Stimulated activated CD8-positive, alpha-beta memory T cell treated with anti-CD3 and anti-CD28 coated beads, Interleukin-4, amount 100 ng/mL, for 1 hour (primary cell): ENCODE measurements at places on chromosomes 5 and 9.

- no peak for DNase-seq
These were observed 4.9 kb downstream of the NPDC1 start for GRCh38 chr9:137041124-137041523.

GRCh38 chr9:7967851-7968250 lies 168.3 kb upstream of the DMAC1 start:
- DNase-seq: no peak

GRCh38 chr5:141094481-141095262 lies at the start of gene PCDHB2:
Gene PCDHB2, plus strand, starts transcription at chr5:141094615. Its CDS starts 176 bp downstream, at chr5:141094791.
- DNase-seq: no peak

- no peak for DNase-seq
These were observed 1271.6 kb downstream of the CDH12 start for GRCh38 chr5:21581508-21581907.

GRCh38 chr5:56433039-56433617 lies 200.0 kb upstream of the ANKRD55 start:
- DNase-seq: no peak

- no peak for DNase-seq
These were observed 9.4 kb downstream of the GABRA1 start for GRCh38 chr5:161857358-161857757.

DNA sequence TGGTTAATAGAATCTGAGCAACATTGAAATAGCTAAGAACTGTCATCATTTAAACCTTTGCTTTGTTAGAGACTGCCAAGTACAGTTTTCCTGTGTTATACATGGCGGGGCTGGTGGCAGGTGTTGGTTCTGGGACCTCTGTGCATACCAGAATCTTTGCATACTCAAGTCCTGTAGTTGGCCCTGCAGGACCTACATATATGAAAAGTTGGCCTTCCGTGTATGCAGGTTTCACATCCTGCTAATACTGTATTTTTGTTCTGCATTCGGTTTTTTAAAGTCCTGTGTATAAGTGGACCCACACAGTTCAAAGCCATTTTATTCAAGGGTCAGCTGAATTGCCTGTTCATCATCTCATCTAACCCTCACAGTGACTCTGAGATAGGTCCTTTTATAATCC lies 36.4 kb downstream of the LARP1 start:
- no peak for DNase-seq

- no peak for DNase-seq
These were observed 3.8 kb downstream of the NDST1 start for GRCh38 chr5:150511578-150512367.

- DNase-seq: no peak
These were observed 114.5 kb downstream of the MTRR start for GRCh38 chr5:7983433-7983832.

DNA sequence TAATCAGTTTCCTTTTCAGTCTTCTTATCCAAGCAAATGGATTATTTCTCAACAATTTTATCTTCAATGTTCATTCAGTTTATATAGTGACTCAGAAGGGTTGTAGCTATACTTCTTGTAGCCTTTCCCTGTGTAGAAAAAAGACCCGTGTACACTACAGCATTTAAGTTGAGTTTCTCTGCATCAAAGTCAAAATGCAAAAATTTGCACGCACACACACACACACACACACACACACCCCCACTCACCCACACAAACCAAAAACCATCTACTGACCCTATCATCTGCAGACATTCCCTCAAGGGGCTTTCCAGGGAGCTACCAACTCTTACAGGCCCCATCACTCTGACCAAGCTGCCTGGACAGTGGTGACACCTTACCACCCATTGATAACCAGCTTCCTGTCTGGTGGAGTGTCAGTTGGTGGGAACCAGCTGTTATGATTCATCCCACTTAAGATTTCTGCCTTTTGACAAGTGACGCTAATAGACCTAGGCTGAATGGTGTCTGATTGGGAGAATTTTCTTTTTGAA lies 12.2 kb upstream of the ELL2 start:
- DNase-seq: no peak

DNA sequence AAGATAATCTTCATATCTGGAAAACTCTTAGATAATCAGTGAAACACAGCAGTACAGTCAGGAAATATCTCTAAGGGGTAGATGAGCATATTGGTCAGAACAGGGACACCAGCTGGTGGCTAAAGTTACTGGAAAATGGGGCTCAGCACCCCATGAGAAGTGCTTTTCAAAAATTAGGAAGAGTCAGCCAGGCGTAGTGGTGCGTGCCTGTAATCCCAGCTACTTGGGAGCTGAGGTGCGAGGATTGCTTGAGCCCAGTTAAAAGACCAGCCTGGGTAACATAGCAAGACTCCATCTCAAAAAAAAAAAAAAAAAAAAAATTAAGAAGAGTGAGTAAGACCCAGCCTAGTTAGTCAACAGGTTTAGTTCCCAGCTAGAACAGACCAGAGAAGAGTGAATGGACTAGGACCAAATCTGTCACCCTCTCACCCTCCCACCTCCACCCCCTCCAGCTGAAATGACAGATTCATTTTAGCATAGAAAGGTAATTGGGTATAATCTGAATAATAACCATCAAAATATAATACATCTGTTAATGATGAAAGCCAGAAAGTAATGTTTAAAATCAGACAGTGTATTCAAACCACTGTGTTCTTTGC lies 120.9 kb downstream of the CDC42SE2 start:
- no peak for DNase-seq

DNA sequence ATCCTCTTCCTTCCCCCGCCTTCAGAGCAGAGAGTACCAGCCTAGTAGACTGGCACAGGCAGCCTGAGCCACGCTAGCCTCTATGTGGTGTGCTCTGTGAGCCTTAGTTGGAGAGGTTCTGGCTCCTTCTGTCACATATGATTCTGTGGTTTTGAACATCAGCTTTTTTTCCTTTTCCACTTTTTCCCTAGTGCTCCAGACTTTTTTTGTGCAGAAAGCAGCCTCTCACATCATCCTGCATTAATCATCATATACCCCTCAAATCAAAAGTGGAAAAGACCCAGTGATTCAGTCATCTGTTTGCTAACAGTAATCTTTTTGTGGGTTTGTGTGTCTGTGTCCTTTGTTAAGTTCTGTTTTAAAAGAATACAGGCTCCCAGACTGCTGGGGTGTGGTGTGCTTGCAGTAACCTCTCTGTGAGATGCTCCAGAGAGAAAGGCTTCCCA lies 663.9 kb upstream of the RGMB start:
- DNase-seq: no peak

- DNase-seq: no peak
These were observed 387.5 kb downstream of the CDH12 start for GRCh38 chr5:22465616-22466015.

DNA sequence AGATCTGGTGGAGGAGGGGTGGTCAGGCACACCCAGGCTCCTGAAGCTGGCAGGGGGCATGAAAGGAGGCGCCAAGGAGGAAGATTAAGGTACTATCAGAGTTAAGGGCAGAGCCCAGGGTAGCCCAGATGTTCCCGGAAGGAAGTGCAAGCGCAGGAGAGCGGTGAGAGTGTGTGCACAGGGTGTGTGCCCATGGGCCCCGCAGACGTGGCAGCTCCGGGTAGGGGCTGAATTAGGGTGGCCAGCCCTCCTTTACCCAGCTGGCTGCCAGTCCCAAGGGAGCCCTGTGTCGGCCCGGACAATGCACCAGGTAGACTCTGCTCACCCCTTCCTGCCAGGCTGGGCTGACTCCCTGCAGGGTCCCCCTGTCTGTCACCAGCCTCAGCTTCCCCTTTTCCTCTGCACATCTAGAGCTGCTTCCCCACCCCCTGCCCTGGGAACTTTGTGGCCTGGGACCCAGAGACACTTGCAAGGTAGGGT lies at the start of gene SMIM33:
Gene SMIM33, plus strand, starts transcription at position 184 of the 480 bp plus-strand sequence. Its CDS starts 118 bp downstream, at position 302.
- no peak for DNase-seq

- DNase-seq: no peak
These were observed 15.8 kb downstream of the PSMB7 start for GRCh38 chr9:124399323-124399967.

DNA sequence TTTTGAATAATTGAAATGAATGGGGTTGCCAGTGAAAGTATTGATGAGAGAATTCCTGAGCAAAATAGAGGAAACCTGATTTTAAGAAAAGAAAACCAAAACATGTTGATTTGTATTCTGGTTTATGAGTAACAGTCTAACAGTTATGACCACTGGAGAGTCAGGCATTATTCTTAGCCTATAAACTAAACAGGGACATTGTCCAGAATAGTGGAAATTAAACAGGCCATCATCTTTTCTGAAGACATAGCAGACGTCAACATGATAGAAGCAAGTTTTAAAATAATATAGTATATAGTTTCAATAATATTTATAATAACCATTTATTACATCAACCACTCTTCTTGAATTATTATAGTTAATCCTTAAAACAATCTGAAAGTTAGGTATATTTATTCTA lies 178.3 kb upstream of the MPDZ start:
- no peak for DNase-seq

GRCh38 chr9:117164512-117164911 lies 250.3 kb downstream of the ASTN2 start:
- no peak for DNase-seq

DNA sequence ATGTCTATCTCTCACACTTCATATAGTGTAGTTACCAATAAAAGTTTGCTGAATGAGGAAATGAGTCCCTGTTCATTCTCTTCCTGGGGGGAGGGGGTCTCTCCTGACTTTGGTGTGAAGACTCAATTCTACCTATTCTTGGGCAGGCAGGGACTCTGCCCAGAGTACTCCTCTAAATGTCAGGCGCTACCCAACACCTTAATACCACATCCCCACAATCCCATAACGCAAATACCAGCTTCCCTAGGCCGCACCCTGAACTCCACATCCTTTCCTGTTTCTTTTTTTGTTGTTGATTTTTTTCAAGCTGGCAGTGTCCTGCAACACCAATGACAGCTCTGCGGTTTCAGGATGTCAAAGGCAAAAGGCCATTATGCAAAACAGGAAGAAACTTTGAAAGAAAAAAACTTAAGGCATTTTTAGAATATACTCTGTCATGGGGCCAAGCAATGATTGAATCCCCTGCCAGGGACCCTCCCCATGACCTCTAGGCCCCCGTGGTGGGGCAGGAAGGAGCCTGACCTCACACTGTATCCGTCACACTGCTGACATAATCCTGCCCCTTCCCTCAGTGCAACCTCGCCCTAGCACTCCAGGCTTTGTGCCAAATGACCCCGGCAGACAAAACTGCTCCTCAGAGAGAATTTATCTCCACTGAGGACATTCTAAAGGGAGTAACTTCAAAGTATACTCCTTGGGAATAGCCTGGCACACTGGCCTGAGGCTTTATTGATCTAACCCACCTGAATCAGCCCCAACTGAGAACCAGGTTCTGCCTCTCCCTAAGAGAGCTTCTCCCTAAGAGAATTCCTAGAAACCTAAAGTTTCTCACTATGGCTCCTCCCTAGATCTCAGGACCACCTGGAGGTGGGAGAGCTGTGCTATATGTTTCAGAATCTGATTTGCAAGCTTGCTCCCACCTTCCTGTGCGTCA lies 8.0 kb downstream of the B4GALT1 start:
- DNase-seq: no peak

DNA sequence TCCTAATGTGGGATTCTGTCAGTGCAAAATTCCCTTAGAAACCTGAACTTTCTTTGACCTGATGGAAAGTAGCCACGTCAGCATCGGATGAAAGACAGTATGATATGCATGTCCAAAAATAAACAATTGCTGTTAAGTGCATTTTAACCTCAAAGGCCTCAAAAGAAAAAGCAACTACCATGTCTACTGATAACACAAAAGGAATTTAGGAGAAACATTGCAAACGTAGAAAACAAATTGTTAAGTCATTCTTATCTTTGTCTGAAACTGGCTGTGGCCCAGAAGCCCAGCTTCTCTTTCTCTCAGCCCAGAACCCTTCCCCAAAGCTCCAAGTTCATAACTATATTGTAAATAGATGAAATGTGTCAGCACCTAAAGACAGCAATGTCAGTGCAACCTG lies 11.1 kb upstream of the LHFPL2 start:
- no peak for DNase-seq

DNA sequence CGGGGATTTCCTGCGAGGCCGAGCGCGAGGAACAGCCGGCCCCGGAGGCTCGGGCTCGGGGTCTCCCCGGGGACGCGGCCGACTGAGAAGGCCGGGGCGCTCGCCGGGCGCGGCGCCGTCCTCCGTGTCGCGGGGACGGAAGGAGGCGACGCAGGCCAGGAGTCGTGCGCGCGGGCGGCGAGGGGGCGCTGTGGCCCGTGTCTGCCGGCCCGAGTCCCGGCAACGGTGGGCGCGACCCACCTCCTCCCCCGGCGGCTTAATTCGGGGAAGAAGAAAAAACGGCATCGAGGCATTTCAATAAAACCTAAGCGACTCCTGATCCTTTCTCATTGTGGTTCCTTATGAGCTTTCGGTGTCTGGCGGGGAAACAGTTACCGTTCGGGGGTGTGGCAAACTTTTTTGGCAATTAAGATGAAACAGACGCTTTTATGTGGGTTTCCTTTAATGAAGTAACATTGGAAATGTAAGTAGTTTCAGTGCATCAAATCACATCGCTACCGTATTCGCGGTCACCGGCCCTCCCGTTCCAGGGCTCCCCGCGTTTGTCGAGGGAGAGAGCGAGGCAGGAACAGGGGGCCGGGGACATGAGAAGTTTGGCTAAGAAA lies 3.7 kb upstream of the IRX2 start:
- DNase-seq: no peak

DNA sequence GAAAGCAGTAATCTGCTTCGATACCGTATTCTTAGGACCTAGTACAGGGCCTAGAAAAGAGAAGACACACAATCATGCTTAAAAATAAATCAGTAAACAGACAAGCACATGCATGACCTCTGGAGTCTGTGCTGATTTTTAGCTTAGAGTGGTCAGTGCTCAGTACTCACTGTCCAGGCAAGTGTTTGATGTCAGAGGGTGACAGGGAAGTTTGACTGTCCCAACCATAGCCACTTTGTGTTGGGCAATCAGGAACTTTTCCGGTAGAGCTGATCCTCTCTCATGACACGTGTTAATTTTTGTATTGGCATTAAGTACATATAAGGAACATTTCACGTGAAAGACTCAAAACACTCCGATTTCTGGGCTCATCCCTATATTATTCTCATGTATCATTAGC lies 464.7 kb upstream of the KLF4 start:
- DNase-seq: no peak

DNA sequence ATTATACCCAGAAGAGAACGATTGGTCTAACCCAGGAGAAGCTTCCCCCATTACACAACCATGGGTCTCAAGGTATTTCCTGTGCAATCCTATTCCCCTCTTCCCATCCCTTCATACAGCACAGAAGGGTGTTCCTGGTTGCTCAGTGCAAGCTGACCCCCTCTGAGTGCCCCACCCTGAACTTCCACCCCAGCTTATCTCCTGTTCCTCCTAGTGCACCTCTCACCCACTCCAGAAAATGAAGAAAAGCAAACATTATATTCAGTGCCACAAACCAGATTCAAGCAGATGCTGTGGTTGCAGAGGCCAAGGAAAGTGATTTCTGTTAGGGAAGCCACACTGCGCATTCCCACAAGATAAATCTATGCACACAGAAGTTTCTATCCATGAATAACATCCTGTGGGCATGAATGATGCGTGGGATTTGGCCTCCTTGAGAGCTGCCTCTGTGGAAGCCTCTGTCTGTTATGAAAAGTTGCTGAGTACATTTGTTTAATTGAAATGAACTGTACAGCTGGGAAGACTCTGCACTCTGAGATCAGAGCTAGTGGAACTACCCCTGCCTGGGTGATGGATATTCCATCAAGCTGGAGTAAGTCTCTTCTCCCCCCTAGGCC lies 2.2 kb upstream of the OR2S2 start:
- no peak for DNase-seq

- no peak for DNase-seq
These were observed 923.8 kb upstream of the CDH9 start for GRCh38 chr5:27962198-27962597.

- DNase-seq: no peak
These were observed 5.7 kb downstream of the NDST1 start for GRCh38 chr5:150513375-150514309.

- DNase-seq: no peak
These were observed 134.6 kb downstream of the EDIL3 start for GRCh38 chr5:84249918-84250630.

- DNase-seq: no peak
These were observed 5.1 kb upstream of the POU5F2 start for GRCh38 chr5:93746406-93747056.
